ENCODE measurements at places on chromosomes 3 and 15.
A peak's percentile ranks its signal among the peaks of the same experiment; 100 is the strongest.

DNA sequence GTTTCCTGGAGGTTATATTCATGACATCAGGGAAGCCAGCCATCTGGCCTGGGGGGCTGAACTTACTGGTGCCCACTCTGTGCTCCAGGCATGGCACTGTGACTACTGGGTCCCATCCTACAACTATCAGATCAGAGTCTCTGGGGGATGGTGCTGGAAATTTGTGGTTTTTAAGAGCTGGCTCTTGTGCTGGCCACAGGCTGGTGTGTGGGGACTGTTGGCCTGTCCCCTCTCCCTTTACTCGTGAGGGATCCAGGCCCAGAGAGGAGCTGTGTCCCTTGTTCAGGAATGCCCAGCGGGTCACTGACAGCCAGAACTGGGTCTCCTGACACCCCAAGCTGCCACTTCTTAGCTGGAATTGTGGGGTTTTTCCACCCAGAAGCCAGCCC lies 44.5 kb upstream of the SEC22A start:
- DNase-seq, result no peak

DNA sequence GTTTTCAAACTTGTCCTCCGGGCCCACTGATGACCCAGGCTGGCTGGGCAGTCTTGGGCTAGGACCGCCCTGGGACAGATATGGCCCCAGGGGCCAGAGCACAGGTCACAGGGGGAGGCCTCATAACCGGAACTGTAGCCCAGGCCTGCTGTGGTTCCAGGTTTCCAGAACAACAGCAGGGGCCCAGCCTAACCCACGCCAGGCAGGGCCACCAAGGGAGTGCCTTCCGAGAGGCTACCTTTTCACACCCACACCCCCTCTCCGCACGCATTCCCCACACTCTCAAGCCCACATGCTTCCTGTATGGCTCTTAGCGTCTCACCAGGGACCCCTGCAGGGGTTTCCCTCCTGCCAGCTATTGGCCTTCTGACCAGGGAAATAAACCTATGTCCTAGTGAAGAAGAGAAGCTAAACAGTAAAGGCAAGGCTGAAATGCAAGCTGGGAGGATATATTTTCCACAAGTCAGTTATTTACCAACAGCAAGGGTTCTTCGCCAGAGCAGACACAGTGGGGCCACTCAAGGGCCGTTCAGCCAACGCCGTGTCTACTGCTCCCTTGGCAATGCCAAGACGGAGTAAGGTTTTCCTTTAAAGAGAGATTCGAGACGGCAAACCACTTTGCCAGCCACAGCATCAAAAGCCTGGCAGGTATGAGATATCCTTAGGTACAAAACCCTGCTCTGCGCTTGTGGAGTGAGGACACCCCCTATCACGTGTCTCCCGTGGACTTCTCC lies 135.1 kb downstream of the ATP10A start:
- no peak for DNase-seq

DNA sequence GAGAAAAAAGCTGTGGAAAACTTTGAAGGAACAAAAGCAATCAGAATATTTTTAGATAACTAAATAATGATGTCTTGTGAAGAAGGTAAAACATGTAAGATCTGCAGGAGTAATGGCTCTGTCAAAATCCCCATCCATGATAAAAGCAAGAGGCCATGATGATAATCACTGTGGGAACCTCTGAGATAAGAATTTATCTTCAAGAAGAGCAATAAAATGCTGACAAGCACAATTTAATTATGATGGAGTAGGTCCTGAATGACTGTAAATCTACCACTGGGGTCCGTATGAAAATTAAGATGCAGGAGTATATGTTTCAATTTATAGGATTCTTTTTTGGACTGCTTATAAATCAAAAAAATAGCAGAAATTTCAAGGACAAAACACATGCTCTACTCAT lies 68.3 kb upstream of the CHMP2B start:
- no peak for DNase-seq

DNA sequence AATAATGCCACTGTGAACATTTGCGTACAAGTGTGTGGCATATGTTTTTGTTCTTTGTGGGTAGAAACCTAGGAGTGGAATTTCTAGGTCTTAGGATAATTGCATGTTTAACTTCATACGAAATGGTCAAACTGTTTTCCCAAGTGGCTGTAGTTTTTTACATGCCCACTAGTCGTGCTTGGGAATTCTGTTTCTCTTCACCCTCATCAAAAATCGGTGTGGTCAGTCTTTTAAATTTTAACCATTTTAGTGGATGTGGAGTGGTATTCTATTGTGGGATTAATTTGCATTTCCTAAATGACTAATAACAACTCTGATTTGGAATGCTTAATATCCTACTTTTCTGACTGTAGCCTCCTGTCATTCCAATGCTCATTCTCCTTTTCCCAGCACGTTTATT lies 27.6 kb downstream of the ZFAND6 start:
- DNase-seq, result no peak

GRCh38 chr3:172449466-172450149 lies 1.4 kb upstream of the GHSR start:
- no peak for DNase-seq

GRCh38 chr15:79849789-79850188 lies 47.0 kb downstream of the MTHFS start:
- peak; percentile 19 for DNase-seq

DNA sequence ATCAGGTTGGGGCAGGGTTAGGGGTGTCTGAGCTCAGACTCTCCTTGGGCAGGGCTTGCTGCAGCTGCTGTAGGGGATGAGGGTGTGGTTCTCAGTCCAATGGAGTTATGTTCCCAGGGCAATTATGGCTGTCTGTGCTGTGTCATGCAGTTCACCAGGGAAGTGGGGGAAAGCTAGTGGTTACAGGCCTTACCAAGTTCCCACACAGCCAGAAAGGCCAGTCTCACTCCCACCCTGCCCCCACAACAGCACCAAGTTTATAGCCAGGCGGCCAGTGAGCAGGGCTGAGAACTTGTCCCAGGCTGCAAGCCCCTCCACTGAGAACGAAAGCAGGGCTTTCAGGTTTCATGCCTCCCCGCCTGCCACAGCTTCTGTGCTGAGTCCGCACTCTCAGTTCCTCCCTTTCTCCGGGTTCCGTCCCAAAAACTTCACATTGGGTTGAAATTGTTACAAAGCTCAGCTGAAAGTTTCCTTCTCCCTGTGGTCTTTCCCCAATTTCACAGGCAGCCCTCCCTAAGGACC lies 19.6 kb upstream of the CPOX start:
- no peak for DNase-seq

DNA sequence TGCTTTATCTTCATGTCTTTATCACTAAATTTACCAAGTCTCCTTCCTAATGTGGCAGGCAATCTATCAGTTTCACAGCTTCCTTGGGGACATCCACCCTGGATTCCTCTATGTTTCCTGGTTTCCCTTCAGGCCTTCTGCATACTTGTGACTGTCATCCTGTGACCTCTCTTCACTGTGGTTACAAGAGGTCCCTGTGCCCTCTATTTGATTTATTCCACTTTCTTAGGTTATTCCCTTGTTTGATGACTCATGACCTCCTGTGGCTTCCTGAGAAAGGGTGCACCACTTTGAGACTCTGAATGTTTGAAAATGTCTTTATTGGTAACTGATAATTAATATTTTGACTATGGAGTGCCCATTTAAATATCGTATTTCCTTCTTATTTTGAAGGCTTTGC lies 60.5 kb upstream of the KY start:
- DNase-seq, result no peak

DNA sequence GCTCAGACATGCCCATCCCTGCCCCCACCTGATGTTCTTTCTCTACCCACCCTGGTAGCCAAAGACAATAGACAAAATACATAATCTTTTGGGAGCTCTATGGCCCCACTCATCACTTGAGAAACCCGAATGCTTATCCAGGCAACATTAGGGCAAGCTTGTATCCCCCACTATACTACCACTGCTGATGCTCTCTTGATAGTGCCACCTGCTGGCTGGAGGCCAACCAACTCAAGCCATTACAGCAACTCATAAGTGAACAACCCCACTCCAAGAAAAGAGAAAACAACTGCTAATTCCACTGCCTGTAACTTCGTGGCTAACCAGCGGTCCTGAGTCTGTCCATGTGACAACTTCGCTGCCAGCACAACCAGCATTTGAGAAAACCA lies 342.5 kb upstream of the TGFBR2 start:
- no peak for DNase-seq

- DNase-seq, result no peak
Measured at GRCh38 chr3:129505341-129505740, 23.1 kb upstream of the RHO start.

DNA sequence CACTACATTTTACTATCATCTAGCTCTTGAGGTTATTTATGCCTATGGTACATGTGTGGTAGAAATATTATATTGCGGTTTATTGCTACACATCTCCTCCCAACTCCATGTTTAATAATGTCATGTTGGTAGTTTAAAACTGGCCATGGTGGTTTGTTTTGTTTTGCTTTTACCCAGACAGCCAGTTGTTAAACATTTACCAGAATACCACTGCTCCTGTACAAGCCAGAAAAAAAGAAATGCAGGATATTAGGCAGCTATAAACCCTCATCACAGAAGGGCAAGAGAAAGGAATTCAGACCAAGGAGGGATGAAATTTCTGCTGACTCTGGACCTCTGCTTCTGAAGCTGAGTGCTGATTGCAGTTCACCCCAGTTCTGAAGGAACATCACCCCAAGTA lies 451.8 kb upstream of the IL12A start:
- no peak for DNase-seq

DNA sequence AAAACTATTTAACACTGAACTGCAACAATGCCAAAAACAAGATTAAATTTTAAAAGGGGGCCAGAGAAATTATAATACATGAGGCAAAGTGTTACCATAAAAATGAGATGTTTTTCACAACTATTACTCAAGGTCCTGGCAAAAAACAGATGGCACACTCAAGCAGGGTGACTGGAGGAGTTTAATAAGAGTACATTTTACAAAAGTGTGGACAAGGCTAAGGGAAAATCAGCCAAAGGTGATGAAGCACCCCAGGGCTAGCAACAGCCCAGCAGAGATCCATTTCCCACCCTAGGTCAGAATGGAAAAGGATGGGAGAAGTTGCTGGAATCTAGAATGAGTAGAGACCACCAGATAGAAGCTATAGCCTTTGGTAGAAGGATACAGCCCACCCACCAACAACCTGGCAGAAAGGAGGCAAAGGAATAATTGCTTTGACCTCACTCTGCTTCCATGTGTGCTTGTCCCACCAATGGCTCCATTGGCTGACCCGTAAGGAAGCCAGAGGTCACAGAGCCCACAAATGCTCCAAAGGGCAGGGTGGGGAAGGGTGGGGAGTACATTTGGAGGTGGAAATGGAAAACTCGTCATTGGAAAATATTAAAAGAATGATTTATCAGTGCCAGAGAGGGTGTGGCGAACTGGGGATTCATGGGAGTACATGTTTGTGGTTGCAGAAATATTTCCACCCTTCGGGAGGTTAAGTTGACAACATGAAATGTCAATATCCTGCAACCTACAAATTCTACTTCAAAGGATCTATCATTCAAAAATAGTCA lies 161.0 kb upstream of the UBE2E2 start:
- no peak for DNase-seq

DNA sequence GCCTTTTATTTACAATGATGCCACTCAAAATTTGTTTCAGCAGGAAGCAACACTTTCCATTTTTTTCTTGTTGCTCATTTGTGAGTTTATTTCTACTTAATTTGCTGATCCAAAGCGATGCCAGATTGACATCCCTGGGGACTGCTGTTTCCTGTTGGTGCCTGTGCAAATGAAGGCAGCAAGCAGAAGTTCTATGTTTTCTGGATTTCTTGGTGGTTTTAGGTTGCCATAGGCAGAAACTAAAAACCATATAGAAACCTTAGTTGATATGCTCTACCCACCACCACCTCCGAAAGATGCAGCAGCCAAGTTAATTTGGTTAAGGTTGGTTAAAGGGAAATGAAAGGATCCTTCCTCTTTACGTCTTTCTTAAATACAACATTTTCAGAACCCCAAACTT lies 356.2 kb downstream of the RBMS3 start:
- DNase-seq, result no peak

DNA sequence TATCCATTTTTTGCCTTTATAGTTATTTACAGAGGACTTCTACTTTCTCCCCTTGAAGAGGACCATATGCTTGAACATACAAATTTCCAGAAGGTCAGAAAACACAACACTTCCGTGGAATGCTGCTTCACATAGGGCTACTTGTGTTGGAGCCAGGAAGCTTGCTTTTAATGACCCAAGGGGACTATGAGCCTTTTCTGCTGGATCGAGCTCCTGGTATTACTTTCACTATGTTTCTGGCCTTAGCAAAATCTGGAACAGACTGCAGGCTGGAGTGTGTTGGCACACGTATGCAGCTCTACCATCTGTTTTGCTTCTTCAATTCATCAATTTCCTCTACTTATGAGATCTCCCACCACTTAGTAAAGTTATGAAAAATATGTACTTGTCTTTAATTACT lies 69.3 kb upstream of the CBLB start:
- no peak for DNase-seq

DNA sequence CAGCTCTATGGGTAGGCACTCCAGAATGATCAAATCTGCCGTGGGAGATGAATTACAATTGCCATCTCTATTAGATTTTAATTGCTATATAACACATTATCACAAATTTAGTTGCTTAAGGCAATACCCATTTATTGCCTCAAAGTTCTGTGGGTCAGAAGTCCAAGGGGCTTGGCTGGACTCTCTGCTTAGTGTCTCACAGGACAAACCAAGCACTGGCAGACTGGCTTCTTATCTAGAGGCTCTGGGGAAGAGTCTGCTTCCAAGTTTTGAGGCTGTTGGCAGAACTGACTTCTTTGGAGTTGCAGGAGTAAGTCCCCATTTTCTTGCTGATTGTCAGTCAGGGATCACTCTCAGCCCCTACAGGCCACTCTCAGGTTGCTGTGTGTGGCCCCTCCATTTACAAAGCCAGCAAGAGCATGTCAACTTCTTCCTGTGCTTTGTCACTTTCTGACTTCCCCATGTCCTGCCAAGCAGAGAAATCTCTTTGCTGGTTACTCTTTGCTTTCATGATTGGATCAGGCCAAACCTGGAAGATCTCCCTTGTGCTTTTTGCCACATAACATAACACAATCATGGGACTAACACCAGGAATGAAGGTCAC lies 93.5 kb upstream of the PRICKLE2 start:
- DNase-seq, result no peak

GRCh38 chr15:49848282-49848724 lies 227.5 kb downstream of the DTWD1 start:
- DNase-seq, result no peak

GRCh38 chr3:67489816-67490215 lies 164.6 kb downstream of the SUCLG2 start:
- DNase-seq, result no peak

GRCh38 chr15:75809986-75810750 lies 33.1 kb upstream of the UBE2Q2 start:
- DNase-seq, result no peak

- DNase-seq, result no peak
Measured at GRCh38 chr15:48028712-48029111, 92.1 kb upstream of the SLC24A5 start.

GRCh38 chr15:40265355-40265754 lies 17.5 kb downstream of the ANKRD63 start:
- DNase-seq, result no peak

- no peak for DNase-seq
Measured at GRCh38 chr3:170563712-170564423, 22.0 kb downstream of the SLC7A14 start.

GRCh38 chr3:125434582-125435011 lies 59.5 kb upstream of the ZNF148 start:
- no peak for DNase-seq

GRCh38 chr3:134699141-134699711 lies 48.4 kb upstream of the KY start:
- DNase-seq, result peak; percentile 26
